ENCODE measurements at places on chromosomes 4 and X. TPM values are rescaled to one million over a fixed set of nuclear protein-coding genes. Genes with fewer than 3 reads are reported as not detected.

CLDN34 gene
- total RNA-seq = not detected

TCEAL9 gene
- total RNA-seq = 124 TPM

RAB39B gene
- 0.06 TPM for total RNA-seq

IL13RA2 gene
- total RNA-seq = 16.6 TPM

MED14 gene
- total RNA-seq = 19.9 TPM

PWWP3B gene
- 0.73 TPM for total RNA-seq

SAP30 gene
- 33.8 TPM for total RNA-seq

CENPU gene
- 5.4 TPM for total RNA-seq

HUWE1 gene
- 82.4 TPM for total RNA-seq

CLNK gene
- total RNA-seq = not detected

TLR7 gene
- total RNA-seq = not detected

ZMAT1 gene
- total RNA-seq = 0.12 TPM

SH3D19 gene
- 265 TPM for total RNA-seq

RHOXF2B gene
- total RNA-seq = not detected

TIMM8A gene
- total RNA-seq = 7.3 TPM

POLN gene
- total RNA-seq = 3.1 TPM

NWD2 gene
- not detected for total RNA-seq

FAM9A gene
- total RNA-seq = not detected

MTNR1A gene
- not detected for total RNA-seq

MFSD8 gene
- 8.2 TPM for total RNA-seq

ASB12 gene
- total RNA-seq = not detected

CPZ gene
- total RNA-seq = 33.6 TPM

PLAC1 gene
- total RNA-seq = 0.12 TPM

CABS1 gene
- total RNA-seq = not detected

GUCY1B1 gene
- 8.5 TPM for total RNA-seq

GPC4 gene
- total RNA-seq = 6.2 TPM

HSFX1 gene
- 0.56 TPM for total RNA-seq

ZCCHC18 gene
- total RNA-seq = not detected

MAGEA10 gene
- total RNA-seq = not detected

RPS6KA3 gene
- 26.0 TPM for total RNA-seq

P2RY4 gene
- total RNA-seq = not detected

DGKK gene
- total RNA-seq = not detected

SSX4 gene
- not detected for total RNA-seq

ZNF81 gene
- total RNA-seq = 4.6 TPM

GATA1 gene
- not detected for total RNA-seq

CNGA1 gene
- total RNA-seq = not detected

PPP4R3C gene
- total RNA-seq = not detected

GLUD2 gene
- 7.3 TPM for total RNA-seq

WWC2 gene
- total RNA-seq = 11.7 TPM

STOX2 gene
- total RNA-seq = 0.20 TPM

IL3RA gene
- total RNA-seq = 2.8 TPM

SRPK3 gene
- 0.12 TPM for total RNA-seq

ENPEP gene
- total RNA-seq = 0.64 TPM

OTUD6A gene
- not detected for total RNA-seq

NXF2B gene
- total RNA-seq = not detected

TRIM75 gene
- not detected for total RNA-seq

ESX1 gene
- total RNA-seq = not detected

Measured in cardiac ventricle fibroblast (primary cell).